Aorta (tissue), 5 donors: ENCODE measurements at places on chromosomes 2 and 18. TPM values are rescaled to one million over a fixed set of nuclear protein-coding genes. Genes with fewer than 3 reads are reported as not detected.

DNA sequence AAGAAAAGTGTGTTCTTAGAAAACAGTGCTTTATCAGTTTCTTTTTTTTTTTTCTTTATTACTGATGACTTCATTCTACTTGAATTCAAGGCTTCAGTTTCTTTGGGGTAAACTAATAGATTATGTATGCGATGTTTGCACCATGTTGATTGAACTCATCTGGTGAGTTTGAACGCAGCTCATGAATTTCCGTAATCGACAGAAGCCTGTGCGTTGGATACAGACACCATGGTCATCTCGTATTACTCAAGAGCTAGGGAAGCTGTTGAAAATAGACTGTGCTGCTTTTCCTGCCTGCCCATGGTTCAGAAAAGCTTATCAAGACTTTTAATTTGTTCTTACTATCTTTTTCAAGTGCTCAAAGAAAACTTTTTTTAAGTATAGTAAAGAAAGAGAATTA lies 185.5 kb upstream of the NRP2 start:
- no peaks in the 10 kb centered on the region for H3K27me3 ChIP-seq
- H3K27ac ChIP-seq, result no peak overlapping the region
- no peaks in the 10 kb centered on the region for H3K4me1 ChIP-seq
- H3K36me3 ChIP-seq, result no peaks in the 10 kb centered on the region
- DNase-seq, result no peak

GRCh38 chr2:82395531-82395930 lies 2063.5 kb downstream of the SUCLG1 start:
- no peaks in the 10 kb centered on the region for H3K27me3 ChIP-seq
- no peak for DNase-seq
- H3K4me3 ChIP-seq, result no peak overlapping the region
- H3K4me1 ChIP-seq, result no peaks in the 10 kb centered on the region
- no peak overlapping the region for H3K27ac ChIP-seq
- H3K36me3 ChIP-seq, result no peaks in the 10 kb centered on the region

GRCh38 chr2:105455488-105456003 lies 56.7 kb upstream of the FHL2 start:
- no peak overlapping the region for H3K27ac ChIP-seq
- H3K4me3 ChIP-seq, result no peak overlapping the region
- H3K36me3 ChIP-seq, result no peaks in the 10 kb centered on the region
- DNase-seq, result no peak
- no peaks in the 10 kb centered on the region for H3K27me3 ChIP-seq

DNA sequence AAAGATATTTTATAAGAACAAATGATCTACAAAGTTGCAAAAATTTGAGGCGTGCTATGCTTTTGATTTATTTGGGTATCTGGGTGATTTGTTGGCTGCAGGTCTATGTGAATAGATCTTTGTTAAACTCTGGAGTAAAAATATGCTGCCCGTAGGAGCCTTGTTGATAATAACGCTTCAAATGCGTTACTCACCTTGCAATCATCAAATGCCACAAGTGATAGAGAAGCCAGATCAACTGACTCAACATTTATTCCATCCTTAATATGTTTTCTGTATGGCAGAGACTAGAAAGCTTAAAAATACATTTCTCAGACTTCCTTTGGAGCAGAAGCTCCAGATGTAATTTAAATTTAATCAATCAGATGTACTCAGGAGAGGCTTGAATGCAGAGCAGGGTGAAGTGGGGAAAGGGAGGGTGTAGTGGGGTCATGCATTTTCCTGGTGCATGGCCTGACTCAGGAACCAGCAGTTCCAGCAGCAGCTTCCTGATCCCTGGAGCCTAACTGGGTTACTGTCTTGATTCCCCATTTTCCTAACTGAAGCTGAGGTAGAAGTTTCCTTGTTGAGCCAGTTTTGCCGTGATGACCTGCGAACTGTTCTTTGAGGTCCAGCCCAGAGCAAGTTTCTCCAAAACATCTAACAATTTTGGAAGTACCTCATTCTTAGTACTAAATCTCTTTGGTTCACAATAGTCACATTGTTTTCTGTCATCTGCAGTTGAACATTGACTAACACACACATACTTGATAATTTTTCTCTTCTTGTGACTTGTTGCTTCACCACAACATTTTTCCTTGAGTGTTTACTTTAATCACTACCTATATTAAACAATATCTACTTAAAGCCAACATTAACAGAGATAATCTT lies 284.7 kb upstream of the CWC22 start:
- H3K36me3 ChIP-seq, result no peaks in the 10 kb centered on the region
- H3K4me3 ChIP-seq, result no peak overlapping the region
- H3K27me3 ChIP-seq, result no peaks in the 10 kb centered on the region
- H3K4me1 ChIP-seq, result no peaks in the 10 kb centered on the region
- no peak for DNase-seq

DNA sequence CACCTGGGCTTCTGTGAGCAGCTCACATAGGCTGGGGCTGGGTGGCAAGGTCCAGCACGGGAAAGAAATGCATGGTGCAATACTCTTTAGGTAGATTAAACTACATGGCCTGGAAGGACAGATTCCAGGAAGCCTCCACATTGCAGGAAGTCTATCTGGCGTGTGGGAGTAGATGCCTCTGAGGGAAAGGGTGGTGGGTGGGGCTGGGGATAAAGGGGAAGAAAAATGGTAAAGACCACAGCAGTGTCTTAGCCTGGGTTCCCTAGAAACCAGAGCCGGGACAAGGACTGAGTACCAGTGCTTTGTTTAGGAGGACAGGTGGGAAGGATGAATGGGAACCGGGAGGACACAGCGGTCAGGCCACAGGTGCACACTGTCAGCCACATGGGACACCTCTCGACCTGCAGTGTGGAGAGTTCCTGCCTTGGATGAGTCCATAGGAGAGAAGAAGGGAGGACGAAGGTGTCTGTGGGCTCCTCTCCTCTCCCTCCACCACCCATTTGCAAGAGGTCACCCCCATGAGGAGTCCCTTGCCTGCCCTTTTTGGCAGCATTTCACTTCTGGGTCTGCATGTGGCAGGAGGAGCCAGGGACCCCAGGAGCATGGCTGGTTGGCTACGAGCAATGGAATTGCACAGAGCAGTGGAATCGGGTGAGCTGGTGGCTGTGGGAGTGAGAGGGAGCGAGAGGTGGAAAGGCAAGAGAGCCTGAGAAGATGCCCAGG lies 91.5 kb upstream of the HS6ST1 start:
- no peak overlapping the region for H3K4me3 ChIP-seq
- H3K36me3 ChIP-seq, result no peaks in the 10 kb centered on the region
- H3K27me3 ChIP-seq, result no peaks in the 10 kb centered on the region
- H3K27ac ChIP-seq, result no peak overlapping the region

DNA sequence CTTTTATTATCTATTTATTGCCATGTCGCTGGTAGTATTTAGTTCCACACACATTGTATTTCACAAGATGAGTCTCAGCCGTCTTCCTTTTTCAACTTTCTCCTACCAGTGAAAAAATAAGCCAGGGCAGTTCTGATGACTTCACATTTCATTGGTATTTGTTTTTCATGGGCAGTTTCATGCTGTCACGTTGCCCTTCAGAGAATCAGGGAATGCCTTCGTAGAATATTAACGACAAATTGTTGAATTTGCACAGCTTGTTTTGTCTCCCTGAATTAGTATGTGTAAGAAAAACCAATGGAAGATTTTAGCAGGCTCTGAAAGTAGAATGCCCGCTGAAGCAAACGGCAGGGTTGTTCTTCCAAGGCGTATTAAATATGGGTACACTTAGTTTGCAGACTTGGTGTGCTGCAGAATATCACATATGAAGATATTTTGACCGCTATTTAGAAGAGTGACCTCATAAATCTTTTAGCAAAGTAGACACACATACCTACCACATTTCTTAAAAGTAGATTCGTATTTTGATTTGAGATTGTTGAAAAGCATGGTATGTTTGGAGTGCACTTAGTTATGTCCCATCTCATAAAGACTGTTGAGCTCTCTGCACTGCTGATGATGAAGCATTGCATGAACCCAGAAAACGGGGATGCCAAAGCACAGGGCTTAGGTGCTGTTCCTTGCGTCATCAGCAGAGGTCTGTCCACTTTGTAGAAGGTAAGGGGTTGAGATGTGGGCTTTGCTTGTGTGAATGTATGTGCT lies 2.9 kb downstream of the NEDD4L start:
- peaks cover 2% of the 10 kb centered on the region for H3K4me1 ChIP-seq
- no peaks in the 10 kb centered on the region for H3K27me3 ChIP-seq
- H3K27ac ChIP-seq, result no peak overlapping the region
- no peaks in the 10 kb centered on the region for H3K36me3 ChIP-seq

- no peaks in the 10 kb centered on the region for H3K27me3 ChIP-seq
- DNase-seq, result no peak
- no peaks in the 10 kb centered on the region for H3K36me3 ChIP-seq
- H3K27ac ChIP-seq, result no peak overlapping the region
- H3K4me3 ChIP-seq, result no peak overlapping the region
- H3K4me1 ChIP-seq, result no peaks in the 10 kb centered on the region
These were observed 825.1 kb upstream of the FSHR start for GRCh38 chr2:49979421-49979820.

- peak overlapping the region; percentile 81 for H3K27ac ChIP-seq
- no peaks in the 10 kb centered on the region for H3K27me3 ChIP-seq
- no peak overlapping the region for H3K4me3 ChIP-seq
- H3K36me3 ChIP-seq, result no peaks in the 10 kb centered on the region
- peak; percentile 82 for DNase-seq
- H3K4me1 ChIP-seq, result peaks cover 3% of the 10 kb centered on the region
These were observed 24.1 kb downstream of the MRPL35 start for GRCh38 chr2:86223140-86223926.

DNA sequence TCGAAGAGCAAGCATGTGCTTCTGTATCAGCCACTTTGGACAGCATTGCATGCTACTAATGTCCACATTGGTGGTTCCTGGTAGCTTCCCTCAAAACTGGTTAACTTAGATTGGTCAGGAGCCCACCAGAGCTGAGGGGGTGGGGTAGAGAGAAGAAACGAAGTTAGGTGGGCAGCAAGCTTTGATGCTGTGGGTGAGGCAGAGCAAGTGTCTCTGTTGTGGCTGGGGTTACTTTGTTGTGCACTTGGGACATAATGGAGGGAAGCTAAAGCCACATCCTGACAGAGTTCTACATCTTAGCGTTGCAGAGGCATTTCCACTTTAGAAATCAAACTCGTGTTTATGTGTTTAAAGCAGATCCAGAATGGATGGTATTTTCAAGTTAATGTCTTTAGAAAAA lies 82.7 kb downstream of the FAM168B start:
- H3K36me3 ChIP-seq, result no peaks in the 10 kb centered on the region
- no peaks in the 10 kb centered on the region for H3K4me1 ChIP-seq
- H3K27me3 ChIP-seq, result no peaks in the 10 kb centered on the region
- no peak overlapping the region for H3K4me3 ChIP-seq
- DNase-seq, result no peak

- no peak overlapping the region for H3K4me3 ChIP-seq
- no peak overlapping the region for H3K27ac ChIP-seq
- no peaks in the 10 kb centered on the region for H3K4me1 ChIP-seq
- no peaks in the 10 kb centered on the region for H3K27me3 ChIP-seq
These were observed 10.0 kb upstream of the UPP2 start for GRCh38 chr2:158091647-158092046.

DNA sequence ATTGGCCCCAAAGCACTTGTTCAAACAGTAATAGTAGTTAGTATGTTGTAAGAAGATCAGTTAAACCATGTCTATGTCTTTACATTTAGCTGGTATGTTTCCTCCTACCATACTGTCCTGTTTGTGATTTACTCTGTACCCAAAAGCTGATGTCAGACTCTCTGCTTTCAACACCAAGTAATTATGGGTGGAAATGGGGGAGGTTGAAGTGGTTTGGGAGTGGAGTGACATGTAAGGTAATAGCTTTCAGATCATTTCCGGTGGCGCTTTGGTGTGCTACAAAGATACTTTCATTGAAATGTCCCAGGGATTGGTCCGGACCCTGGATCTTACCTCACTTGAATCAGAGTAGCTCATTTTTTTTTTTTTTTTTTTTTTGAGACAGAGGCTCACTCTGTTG lies 39.7 kb upstream of the TGIF1 start:
- H3K27me3 ChIP-seq, result no peaks in the 10 kb centered on the region
- H3K36me3 ChIP-seq, result no peaks in the 10 kb centered on the region
- no peak overlapping the region for H3K4me3 ChIP-seq
- DNase-seq, result no peak
- H3K27ac ChIP-seq, result no peak overlapping the region
- H3K4me1 ChIP-seq, result no peaks in the 10 kb centered on the region

GRCh38 chr2:72367530-72368225 lies 220.0 kb upstream of the CYP26B1 start:
- peaks cover 3% of the 10 kb centered on the region for H3K4me1 ChIP-seq
- H3K27me3 ChIP-seq, result no peaks in the 10 kb centered on the region
- H3K36me3 ChIP-seq, result no peaks in the 10 kb centered on the region
- peak; percentile 86 for DNase-seq
- no peak overlapping the region for H3K4me3 ChIP-seq

- H3K4me3 ChIP-seq, result no peak overlapping the region
- H3K27me3 ChIP-seq, result no peaks in the 10 kb centered on the region
- H3K27ac ChIP-seq, result no peak overlapping the region
- no peak for DNase-seq
- peaks cover 2% of the 10 kb centered on the region for H3K36me3 ChIP-seq
- no peaks in the 10 kb centered on the region for H3K4me1 ChIP-seq
These were observed 143.6 kb downstream of the TDRD15 start for GRCh38 chr2:21267232-21267835.

DNA sequence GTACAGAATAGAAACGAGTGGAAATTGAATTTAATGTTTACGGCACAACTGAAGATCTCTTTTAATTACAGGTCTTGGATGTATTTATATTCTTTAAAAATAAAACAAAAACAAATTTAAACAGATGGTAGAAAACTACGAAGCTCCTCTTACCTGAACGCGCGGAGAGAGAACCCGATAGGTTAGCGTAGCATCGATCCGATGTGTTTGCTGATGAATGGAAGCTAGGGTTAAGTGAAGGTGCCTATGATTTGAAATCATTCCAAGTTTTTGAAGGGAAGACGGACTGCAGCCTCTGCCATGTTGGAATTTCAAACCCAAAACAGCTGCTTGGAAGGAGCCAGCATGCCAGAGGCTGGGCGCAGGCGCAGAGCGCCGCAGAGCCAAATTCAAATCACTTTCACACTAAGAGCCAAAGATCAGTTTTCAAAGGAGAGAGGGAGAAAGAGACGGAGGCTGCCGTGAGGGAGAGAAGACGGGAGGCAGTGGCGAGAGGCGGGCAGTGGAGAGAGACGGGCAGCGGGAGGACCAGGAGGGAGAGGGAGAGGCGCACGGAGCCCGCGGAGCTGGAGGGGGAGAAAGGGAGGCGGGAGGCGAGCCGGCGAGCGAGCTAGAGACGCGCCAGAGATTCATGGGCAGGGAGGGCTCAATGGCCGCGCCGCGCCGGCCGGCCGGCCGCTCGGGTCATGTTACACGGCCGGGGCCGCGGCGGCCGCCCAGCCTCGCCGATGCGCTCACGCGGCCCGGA lies at the start of gene FIGN:
TSS of gene FIGN (minus strand) at position 324 of the 748 bp plus-strand sequence. CDS start 1,081 bp downstream, outside the sequence.
- H3K36me3 ChIP-seq, result no peaks in the 10 kb centered on the region
- no peaks in the 10 kb centered on the region for H3K27me3 ChIP-seq
- peak within 1 kb of the TSS; percentile 96 for H3K4me3 ChIP-seq
- H3K27ac ChIP-seq, result peak within 1 kb of the TSS; percentile 74
- DNase-seq, result peak; percentile 93
- H3K4me1 ChIP-seq, result no peaks in the 10 kb centered on the region

GRCh38 chr18:55000529-55000928 lies 41.3 kb upstream of the CCDC68 start:
- H3K27ac ChIP-seq, result no peak overlapping the region
- H3K27me3 ChIP-seq, result no peaks in the 10 kb centered on the region
- no peak for DNase-seq
- no peaks in the 10 kb centered on the region for H3K36me3 ChIP-seq

GRCh38 chr2:25951071-25951547 lies 31.2 kb downstream of the KIF3C start:
- H3K4me3 ChIP-seq, result no peak overlapping the region
- peak; percentile 92 for DNase-seq
- H3K36me3 ChIP-seq, result no peaks in the 10 kb centered on the region
- no peaks in the 10 kb centered on the region for H3K27me3 ChIP-seq
- H3K4me1 ChIP-seq, result no peaks in the 10 kb centered on the region

Gene LYG2
- total RNA-seq, result not detected

Gene XDH
- total RNA-seq, result not detected

Gene PPIG
- 55.0 TPM for total RNA-seq

Gene PROKR1
- not detected for total RNA-seq

Gene SPOPL
- 38.8 TPM for total RNA-seq

Gene NCK2
- 38.9 TPM for total RNA-seq
